Kasumi-1 (cell line): ENCODE measurements at places on chromosomes 3 and 15.

- no peak for DNase-seq
Measured at GRCh38 chr3:126848991-126849390, 133.9 kb upstream of the PLXNA1 start.

DNA sequence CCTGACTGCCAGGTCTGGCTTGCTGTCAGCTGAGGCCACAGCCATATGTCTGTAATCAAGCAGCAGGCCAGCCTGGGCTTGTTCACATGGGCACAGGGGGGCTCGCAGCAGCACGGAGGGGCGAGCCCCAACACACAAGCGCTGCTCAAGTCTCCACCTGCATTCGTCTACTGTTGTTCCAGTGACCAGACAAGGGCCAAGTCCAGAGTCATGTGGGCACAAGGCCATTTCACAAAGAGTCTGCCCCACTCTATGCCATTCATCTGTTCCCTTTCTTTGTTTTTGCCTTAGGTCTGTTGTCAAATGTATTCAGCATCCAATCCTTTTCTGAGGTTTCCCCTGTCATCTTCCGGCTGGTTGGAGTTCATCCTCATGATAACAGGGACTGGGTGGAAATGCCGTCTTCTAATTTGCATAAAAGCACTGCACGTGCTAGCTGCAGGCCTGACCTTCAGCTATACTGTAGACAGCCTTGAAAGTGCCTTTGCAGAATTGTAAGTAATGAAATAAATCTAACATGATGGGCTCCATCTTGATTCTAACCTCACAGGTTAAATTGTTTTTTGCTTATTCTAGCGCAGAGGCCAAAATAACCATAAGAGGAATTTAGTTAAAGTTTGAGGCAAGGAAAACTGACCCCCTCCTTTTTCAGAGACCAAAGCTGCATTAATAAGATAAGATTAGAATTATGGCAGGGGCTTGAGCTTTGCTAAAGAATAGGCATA, 28.6 kb upstream of the KBTBD12 start:
- no peak for DNase-seq

DNA sequence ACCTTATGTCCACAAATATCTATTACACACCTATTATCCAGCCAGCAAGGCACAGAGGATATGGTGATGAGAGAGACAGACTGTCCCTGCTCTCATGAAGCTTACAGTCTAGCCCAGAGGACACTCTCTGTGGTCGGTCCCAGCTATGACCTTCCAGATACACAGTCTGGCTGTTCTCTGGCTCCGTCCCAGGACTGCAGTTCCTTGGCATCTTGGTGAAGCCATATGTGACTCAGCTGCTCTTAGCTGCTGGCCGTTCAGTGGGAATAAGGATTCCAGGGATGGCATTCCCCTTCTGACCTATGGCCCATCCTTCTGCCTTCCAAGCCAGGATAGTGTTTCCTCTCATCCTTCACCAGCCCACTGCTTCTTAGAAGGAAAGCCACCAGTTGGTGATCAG, 30.8 kb downstream of the MEX3B start:
- no peak for DNase-seq

DNA sequence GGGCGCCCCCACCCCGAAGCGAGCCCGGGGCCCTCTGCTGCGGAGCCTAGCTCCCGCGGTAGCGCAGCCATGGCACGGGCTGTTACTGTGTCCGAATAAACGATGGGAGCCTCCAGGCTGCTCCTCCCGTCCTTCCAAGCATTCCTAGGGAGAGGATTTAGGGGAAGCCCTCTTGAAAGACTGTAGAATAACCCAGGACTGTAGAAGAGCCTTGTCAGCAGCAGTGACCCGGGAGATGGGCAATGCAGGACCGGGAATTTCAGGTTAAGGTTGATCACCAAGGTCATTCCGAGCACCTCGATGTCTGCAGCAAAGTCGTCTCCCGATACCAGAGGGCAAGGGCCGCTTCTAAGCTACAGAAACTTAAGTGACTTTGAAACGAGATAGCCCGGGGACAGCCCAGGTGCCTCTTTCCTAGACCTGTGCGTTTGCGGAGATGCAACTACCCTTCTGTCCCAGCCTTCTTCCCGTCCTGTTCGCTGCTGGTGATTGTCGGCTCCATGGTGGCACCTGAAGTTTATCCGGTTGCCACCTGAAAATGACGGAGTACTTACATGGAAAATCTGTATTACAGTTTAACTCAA, 753 bp upstream of the MYO5A start:
- DNase-seq: no peak

DNA sequence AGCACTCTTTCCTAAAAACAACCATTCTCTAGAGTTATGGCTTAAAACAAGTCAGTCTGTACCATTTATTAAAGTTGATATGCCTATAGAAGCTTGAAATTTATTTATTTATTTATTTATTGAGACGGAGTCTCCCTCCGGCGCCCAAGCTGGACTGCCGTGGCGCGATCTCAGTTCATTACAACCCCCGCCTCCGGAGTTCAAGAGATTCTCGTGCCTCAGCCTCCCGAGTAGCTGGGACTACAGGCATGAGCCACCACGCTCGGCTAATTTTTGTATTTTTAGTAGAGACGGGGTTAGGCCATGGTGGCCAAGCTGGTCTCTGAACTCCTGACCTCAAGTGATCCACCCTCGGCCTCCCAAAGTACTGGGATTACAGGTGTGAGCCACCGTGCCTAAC, 1.5 kb upstream of the TTC14 start:
- no peak for DNase-seq

- no peak for DNase-seq
Measured at GRCh38 chr3:183592821-183593220, 37.3 kb upstream of the KLHL6 start.

DNA sequence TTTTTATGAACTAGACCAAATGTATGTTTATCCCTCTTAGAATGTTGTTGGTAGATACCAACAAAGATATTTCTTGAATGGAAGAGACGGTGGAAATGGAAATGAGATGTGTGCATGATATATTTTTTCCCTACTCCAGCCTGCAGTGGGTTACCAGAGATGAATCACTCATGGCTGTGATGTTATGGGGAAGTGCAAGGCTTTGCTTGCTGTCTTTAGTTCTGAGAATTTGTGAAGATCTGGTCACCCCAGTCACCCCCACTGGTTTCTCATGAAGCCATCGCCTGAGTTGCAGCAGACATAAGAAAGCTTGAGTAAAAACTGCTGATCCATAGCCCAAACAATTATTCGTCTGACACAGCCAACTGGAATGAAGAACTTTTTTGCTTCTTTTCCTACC, 78.1 kb upstream of the EOMES start:
- peak; percentile 8 for DNase-seq

DNA sequence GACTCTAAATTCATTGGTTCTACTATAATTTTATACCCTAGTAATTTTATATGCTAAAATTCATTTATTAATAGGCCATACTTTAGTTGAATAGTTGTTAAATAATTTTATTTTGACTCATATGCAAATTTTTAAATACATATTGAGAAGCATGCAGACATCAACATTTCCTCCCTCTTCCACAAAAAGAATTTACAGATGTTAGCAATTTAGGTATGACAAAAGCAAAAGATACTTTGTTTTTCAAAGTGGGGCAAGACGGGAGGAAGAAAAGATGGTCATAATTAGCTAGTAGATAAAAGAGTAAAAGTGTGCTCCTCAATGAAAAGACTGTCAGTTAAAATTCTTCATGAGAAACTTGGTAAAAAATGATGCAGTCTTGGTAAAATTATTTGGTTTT, 148.9 kb upstream of the TSPAN3 start:
- DNase-seq: no peak

GRCh38 chr3:114119776-114120175, 59.1 kb downstream of the DRD3 start:
- no peak for DNase-seq

- peak; percentile 56 for DNase-seq
Measured at GRCh38 chr3:121748680-121749275, 763 bp downstream of the GOLGB1 start.

GRCh38 chr3:16498130-16498890, 15.2 kb downstream of the RFTN1 start:
- DNase-seq: peak; percentile 19

DNA sequence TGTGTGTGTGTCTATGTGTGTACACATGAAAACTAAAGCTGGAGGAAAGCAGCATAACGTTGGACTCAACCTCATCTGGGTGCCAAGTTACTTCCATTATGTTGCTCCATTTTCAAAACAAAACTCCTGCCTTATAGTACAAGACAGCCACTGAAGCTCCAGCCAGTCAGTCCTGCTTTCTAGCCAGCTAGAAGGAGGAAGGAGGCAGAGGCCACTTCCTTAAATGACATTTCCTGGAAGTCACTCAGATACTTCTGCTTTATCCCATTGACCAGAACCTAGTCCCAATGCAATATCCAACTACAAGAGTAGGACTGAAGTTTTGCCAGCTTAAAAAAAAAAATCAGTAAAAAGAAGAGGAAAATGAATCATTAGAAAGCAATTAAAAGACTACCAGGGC, 31.7 kb downstream of the CADPS start:
- DNase-seq: no peak

- DNase-seq: no peak
Measured at GRCh38 chr3:197165890-197166289, 132.5 kb downstream of the DLG1 start.

GRCh38 chr3:64207289-64208080, 17.8 kb downstream of the PRICKLE2 start:
- DNase-seq: no peak

GRCh38 chr3:184154885-184155643, at the start of gene DVL3:
TSS of gene DVL3 (plus strand) at chr3:184155377. CDS start at chr3:184155636, 259 bp downstream.
- DNase-seq: peak; percentile 26

- peak; percentile 72 for DNase-seq
Measured at GRCh38 chr15:50055750-50056157, 63.3 kb downstream of the ATP8B4 start.

GRCh38 chr3:9761919-9762318, 7.8 kb downstream of the CAMK1 start:
- no peak for DNase-seq

- DNase-seq: no peak
Measured at GRCh38 chr3:43857361-43858293, 166.9 kb downstream of the ABHD5 start.

DNA sequence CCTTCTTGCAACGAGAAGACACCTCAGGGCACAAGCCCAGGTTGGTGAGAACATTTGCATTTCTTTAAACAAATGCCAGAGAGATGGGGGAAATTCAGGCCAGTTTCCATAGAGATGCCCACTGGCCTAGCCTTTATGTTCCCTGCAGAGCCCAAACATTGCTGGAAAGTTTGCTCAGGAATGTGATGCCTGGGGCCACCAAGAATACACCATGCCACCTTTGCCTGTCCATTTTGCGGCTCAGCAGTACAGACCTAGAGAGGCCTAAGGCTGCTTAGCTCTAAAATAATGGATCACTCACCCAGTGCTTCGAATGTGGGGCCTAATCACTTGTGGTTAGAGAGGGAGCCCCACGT, 210.0 kb downstream of the RPLP1 start:
- DNase-seq: no peak

- DNase-seq: peak; percentile 41
Measured at GRCh38 chr15:45795440-45796069, 160.7 kb downstream of the SQOR start.

DNA sequence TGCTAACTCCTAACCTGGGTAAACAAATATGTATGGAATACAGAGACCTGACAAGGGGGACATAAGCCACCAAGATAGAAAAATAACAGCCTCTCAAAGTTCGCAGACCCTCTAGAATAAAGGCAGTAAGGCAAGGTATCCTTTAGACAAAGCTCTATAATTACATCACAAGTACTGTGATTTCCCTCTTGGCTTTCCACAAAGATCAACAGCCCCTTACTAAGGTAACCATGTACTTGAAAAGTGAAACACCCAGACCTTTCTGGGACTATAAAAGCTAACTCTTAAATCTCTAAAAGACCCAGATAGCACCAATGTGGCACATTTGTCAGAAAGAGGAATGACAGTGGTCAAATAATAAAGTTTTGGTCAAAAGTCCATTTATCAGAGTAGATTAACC, 51.9 kb downstream of the TBL1XR1 start:
- no peak for DNase-seq

GRCh38 chr3:29864809-29865208, 583.9 kb downstream of the RBMS3 start:
- no peak for DNase-seq

- DNase-seq: no peak
Measured at GRCh38 chr3:189001559-189001958, 170.2 kb upstream of the TPRG1 start.

GRCh38 chr15:57345584-57345983, 30.7 kb upstream of the CGNL1 start:
- peak; percentile 54 for DNase-seq

DNA sequence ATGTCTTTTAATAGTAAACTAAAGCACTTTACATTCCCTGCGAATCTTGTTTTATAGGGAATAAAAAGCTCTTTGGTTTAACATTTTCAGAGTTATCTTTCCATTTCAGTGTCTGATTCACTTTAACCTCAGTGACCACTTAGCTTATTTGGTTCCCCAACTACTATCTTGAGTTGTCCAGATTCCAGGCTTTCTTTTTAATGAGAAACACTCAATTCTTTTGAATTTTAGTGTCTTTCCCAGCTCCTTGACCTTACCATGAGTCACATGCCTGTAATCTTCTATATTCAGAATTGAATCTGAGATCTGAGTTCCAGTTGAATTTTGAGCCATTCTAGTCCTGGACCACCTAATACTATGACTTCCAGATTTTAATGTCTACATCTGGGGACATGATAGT, 144.4 kb downstream of the KCNAB1 start:
- DNase-seq: no peak

GRCh38 chr3:16255726-16256125, 9.0 kb downstream of the DPH3 start:
- DNase-seq: no peak

DNA sequence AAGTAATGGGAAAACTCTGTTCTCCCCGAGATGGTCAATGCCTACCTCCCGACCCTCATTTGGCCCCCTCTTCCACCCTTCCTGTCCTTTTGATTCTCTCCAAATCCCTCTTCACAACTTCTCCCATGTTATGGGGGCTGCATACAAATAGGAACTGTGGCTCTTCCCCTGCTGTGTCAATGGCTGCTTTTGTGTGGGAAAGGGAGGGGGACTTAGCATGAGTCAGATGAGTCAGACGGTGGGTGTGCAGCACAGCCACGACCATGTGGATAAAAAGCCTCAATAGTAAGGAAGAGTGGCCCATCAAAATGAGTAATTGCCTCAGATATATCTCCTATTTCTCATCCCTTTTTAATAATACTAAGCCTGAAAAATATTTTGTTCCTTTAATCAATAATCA, 31.9 kb downstream of the SPATA16 start:
- DNase-seq: no peak

GRCh38 chr3:186105543-186105942, 3.3 kb downstream of the ETV5 start:
- no peak for DNase-seq

DNA sequence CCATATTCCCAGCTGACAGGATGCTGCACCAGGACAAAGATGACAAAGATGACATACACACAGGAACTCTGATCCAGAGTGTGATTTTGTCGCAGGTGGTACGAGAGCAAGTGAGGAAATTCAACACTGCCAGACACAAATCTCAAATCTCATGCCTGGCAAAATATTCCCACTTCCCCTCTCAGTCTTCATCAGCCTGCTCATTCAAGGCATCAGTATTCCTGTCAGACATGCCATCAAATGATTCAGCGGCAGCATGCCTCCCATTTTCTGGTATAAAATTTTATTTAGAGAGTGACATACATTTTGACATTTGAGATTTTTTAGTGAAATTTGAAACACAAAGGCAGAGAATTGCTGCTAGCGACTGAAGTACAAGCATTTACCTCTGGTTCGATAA, 228.1 kb upstream of the LMCD1 start:
- no peak for DNase-seq
